ENCODE measurements at places on chromosomes 7 and 10.

- peak overlapping the region; percentile 31 for H3K4me3 ChIP-seq
- peak overlapping the region; percentile 8 for H3K27ac ChIP-seq
- peaks cover 16% of the 10 kb centered on the region for H3K4me1 ChIP-seq
- H3K27me3 ChIP-seq = no peaks in the 10 kb centered on the region
These were observed 45.2 kb downstream of the EZH2 start for GRCh38 chr7:148838905-148839304.

DNA sequence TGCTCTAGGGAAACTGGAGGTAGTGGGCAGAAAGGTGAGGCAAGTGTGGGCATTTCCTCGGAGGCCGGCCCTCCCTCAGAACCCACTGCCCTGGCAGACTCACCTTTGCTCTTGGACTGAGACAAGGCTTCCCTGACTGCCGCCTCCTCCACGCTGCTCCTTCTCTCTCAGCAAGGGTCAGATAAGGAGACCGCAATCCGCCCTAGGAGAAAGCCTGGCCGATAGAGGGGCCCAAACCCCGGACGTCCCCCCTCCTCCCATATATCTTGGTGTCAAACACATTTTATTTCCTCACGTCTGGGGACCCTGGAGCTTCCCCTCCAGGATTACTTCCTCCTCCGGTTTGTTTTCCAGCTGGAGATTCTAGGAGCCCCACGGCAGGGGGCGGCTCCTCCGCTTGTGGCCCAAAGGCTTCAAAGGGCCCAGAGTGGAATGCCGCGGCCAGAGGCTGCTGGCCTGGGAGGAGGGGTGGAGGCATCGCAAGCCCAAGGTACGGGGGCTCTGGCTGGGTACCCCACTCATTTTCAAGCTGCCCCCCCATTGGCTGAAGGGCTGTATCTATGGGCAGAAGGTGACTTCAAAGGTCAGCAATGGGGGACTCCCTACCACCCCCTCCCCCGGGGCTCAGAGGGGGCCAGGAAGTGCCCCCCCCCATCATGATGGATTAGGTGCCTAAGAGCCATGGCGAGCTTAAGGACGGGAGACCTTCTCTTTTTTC is 31.7 kb upstream of the LBX1 start:
- no peak for DNase-seq
- H3K4me3 ChIP-seq = no peak overlapping the region
- H3K36me3 ChIP-seq = peaks cover 2% of the 10 kb centered on the region
- peaks cover 52% of the 10 kb centered on the region for H3K27me3 ChIP-seq

- no peak for DNase-seq
- H3K4me3 ChIP-seq = no peak overlapping the region
These were observed 135.7 kb downstream of the RSU1 start for GRCh38 chr10:16681521-16681920.

DNA sequence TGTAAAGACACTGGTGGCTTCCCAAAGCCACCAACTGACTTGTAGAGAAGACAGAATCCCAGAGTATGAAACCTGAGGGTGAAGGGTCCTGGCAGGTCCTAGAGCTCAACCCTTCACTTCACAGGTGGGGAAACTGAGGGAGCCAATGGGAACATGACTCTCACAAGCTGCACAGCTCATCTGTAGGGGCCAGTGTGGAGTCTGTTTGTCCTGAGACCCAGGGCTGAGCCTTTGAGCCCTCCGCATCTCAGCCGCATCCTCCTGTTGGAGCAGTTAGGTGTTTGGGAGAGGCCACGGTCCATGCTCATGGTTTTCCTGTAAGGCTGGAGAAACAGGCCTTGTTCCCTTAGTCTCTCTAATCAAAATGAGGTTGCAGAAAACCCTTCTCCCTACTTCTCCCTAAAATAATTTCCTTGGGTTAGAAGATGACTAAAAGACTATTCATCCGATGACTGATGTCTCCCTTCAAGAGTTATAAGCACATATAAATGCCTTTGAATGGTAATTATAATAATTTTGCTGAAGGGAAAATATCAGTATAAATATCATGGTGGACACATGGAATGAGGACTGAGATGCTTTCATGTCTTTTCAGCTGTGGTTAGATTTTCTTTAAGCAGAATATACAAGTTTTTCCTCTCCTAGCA is 10.3 kb downstream of the HTRA1 start:
- H3K27ac ChIP-seq = no peak overlapping the region
- no peak overlapping the region for H3K4me3 ChIP-seq
- H3K4me1 ChIP-seq = peaks cover 7% of the 10 kb centered on the region
- no peak for DNase-seq
- peaks cover 39% of the 10 kb centered on the region for H3K27me3 ChIP-seq

DNA sequence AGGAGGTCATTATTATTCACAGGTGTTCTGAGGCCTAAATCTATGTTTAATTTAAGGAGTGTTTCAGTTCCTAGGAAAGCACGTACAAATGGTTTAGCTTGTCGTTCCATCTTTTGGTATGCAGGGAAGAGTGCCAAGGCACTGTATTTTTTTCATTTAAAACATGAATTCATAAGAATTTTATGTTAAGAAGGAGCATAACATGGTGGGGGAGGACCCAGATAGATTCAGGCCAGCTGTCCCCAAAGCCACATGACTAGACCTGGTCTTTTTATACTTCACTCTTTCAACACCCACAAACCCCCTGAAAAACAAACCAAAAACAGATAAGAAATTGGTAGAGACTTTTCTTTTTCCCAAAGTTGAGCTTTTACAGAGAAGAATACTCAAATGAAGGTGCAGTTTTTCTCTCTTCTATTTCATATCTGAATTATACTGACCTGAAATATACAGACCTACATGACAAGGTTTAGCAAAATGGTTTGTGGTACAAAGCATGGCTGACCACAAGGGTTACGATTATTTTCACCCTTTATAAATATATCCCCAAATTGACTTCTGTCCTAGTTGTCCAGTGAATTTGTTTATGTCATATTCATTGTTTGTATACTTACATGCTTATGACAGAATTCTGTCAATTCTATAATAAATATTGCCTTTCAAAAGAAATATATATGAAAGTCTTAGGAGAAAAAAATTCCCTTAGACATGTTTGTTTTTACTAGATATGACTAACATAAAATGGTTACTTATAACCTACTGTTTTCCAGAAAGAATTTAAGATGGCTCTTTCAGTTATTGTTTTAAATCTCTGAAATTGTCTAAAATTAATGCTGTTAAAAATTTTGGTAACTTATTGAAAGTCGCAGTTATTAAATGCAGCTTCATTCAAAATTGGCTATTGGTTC is 71.3 kb downstream of the AP3M1 start:
- no peak for DNase-seq
- H3K27me3 ChIP-seq = no peaks in the 10 kb centered on the region
- peaks cover 27% of the 10 kb centered on the region for H3K4me1 ChIP-seq
- peak overlapping the region; percentile 86 for H3K27ac ChIP-seq
- peaks cover 4% of the 10 kb centered on the region for H3K36me3 ChIP-seq

- peak overlapping the region; percentile 63 for H3K4me3 ChIP-seq
- peaks cover 10% of the 10 kb centered on the region for H3K36me3 ChIP-seq
- no peak for DNase-seq
- H3K27ac ChIP-seq = peak overlapping the region; percentile 86
- H3K27me3 ChIP-seq = no peaks in the 10 kb centered on the region
These were observed 8.4 kb downstream of the ANXA11 start for GRCh38 chr10:80196950-80197315.

DNA sequence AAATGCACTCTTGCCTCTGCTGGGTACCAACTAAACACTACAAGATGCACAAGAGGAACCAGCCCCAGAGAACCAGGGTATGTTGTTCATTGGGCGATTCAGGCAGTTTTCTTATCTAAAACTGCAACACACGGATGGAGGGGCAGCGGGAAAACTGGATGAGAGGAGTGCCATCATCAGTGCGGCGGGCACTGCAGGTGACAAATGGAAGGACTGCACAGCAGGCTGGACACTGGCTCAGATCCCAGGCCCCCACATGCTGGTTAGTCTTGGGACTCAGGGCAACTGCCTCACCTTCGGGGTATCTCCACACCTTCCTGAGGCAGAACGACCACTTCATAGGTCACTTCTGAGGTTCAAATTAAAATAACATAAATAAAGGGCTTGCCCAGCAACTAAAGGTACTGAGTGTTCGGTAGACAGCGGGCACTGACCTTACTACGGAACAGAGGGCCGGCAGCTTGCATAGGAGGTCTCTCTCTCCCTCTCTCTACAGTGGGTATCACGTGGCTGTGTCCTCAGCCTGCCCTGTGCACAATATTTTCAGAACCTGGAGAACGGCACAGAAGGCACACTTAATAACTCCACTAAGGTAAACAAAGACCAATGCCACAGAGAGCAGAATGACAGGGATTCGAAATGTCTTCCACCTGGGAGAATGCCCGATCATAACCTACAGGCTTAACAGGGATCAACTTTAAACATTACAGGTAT is 72.1 kb downstream of the GRB10 start:
- H3K27me3 ChIP-seq = peaks cover 33% of the 10 kb centered on the region
- H3K36me3 ChIP-seq = no peaks in the 10 kb centered on the region
- no peak overlapping the region for H3K27ac ChIP-seq
- no peak overlapping the region for H3K4me3 ChIP-seq
- DNase-seq = no peak
- H3K4me1 ChIP-seq = peaks cover 10% of the 10 kb centered on the region

DNA sequence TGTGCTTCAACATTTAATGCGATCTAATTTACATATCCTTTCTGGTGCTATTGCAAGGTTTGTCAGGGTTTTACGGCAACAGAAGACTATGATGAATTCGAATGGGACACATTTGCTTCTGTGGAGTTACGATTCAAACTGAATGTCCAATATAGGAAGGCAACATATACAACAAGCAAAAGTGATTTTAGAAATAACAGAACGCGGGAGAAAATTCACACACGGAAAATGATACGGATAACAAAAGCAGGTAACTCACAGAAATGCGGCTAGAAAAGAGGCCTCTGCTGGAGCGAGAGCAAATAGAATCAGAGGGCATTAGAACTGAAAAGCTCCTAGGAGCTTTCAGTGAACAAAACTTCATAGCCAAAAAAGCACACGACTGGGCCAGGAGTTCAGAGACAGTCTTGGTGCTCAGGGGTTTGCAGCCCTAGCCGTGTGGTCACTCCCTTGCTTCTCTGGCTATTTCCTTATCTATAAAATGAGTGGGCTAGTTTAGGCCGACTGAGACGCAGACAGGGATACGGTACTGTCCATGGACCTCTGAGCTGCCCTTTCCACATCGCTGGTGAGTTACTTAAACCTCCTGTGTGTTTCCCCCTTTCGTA is 557 bp upstream of the TAX1BP1 start:
- H3K4me1 ChIP-seq = peaks cover 25% of the 10 kb centered on the region
- H3K27ac ChIP-seq = peak overlapping the region; percentile 99
- peak overlapping the region; percentile 98 for H3K4me3 ChIP-seq
- H3K27me3 ChIP-seq = peaks cover 10% of the 10 kb centered on the region

Measured in T-helper 17 cell (primary cell).